RWPE1 (cell line): ENCODE measurements at places on chromosomes 1 and 21.

- no peak for DNase-seq
Measured at GRCh38 chr1:57036641-57037579, 71.1 kb upstream of the C8B start.

GRCh38 chr1:229170778-229171505 lies 100.0 kb upstream of the RAB4A start:
- no peak for DNase-seq

DNA sequence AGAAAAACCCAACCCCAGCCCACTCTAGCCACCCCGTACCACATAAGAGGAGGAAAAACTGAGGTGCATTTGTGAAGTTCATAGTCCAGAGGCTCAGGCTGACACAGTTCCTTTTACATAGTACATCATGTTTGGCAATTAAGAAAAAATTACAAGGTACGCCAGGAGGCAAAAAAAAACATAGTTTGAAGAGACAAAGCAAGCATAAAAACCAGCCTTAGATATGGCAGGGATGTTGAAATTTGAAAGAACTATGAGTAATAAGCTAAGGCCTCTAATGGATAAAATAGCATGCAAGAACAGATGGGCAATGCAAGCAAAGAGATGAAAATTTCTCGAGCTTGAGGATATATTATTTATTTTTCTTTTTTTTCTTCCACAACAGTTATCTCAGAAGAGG lies 31.9 kb downstream of the MIXL1 start:
- DNase-seq: no peak

DNA sequence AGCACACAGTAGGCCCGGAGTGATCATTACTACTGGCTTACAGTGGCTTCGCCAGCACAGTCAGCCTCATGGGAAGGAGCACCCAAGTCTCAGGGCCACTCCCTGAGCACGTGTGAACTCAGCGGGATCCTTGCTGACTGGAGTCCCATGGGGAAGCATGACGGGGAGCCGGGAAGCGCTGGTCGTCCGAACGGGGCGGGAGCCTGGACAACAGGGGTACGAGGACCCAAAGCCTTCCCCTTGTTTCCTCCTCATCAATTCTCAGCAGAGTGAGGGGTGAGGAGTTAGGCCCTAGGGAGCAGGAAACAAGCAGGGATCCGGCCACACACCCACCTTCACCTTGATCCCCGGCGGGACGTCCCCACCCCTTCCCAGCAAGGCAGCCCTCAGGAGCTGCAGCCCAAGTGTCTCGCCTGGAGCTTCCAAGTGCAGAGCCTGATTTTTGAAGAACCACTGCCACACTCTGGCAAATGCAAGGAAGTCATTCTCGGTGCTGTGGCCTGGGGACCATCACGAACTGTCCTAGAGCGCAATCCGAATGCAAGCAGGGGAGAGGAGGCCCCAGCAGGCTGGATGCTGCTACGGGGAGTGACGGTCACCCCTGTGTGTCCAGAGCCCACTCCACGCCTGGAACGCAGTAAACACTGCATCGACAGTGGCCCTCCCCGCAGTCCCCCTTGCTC lies 35.5 kb downstream of the TOMM20 start:
- DNase-seq: no peak

DNA sequence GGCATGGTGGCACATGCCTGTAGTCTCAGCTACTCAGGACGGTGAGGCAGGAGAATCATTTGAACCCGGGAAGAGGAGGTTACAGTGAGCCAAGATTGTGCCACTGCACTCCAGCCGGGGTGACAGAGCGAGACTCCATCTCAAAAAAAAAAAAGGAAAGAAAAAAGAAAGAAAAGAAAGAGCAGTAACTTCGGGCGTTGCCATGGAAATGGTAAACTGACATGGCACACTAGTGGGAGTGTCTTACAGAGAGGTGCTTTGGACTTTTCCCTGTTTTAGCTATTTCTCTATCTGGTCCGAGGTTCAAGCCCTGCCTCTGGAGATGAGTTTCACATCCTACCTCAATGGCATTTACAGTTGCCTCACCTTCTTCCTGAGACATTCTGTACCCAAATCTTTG lies 23.1 kb upstream of the PPT1 start:
- no peak for DNase-seq

- peak; percentile 61 for DNase-seq
Measured at GRCh38 chr1:181936768-181937581, 124.5 kb downstream of the ZNF648 start.

DNA sequence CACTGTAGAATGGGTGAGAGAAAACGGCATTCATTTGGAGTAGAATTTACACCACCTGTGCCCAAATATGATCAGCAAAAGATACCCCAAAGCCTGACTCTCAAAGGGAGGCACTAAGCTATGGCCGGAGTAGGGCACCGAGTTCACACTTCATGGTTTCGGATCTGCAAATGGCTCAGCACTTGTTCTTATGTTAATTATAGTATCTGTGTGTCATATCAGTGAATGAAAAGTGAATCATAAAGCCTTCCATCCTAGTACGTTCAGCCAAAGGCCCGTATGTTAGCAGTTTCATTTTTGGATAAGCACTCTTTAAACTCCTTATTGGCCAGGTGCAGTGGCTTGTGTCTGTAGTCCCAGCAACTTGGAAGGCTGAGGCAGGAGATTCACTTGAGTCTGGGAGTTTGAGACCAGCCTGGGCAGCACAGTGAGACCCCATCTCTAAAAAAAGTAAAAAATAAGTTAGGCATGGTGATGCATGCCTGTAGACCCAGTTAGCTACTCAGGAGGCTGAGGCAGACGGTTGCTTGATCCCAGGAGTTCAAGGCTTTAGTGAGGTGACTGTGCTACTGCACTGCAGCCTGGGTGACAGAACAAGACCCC lies 4.9 kb upstream of the CORT start:
- DNase-seq: peak; percentile 30

GRCh38 chr1:15762546-15762945 lies 4.0 kb downstream of the FBLIM1 start:
- no peak for DNase-seq

GRCh38 chr1:27784700-27785099 lies 11.7 kb downstream of the STX12 start:
- DNase-seq: no peak

DNA sequence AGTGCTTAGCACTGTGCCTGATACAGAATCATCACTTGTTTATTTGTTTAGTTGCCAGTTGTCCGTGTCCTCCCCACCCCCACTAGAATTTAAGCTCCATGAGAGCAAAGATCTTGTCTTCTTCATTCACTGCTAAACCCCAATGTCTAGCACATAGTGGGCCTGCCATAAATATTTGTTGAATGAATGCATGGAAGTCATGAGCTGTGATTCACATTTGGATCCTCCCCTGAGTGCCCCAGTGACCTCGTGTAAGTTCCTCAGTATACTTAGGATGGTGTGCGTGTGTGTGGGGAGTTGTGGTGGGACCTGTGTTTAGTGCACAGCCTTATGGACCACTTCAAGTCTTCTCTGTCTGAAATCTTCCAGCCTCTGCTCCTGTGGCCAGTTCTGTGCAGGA lies 23.1 kb downstream of the IER5 start:
- DNase-seq: no peak

DNA sequence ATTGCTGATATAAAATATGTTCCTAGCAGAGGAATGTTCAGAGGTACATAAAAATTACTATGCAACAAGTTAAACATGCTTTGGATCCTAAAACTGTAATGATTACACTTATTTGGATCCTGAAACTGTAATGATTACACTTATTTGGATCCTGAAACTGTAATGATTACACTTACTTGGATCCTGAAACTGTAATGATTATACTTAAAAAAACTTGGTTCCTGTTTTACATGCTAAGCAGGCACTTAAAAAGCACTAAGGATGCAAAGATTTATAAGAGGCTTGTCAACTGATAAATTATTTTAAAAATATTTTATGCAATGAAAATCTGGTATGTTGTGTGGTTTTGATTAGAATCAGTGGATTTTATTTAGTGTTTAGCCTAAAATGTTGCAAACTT lies 47.7 kb downstream of the ZNHIT6 start:
- DNase-seq: no peak

- DNase-seq: no peak
Measured at GRCh38 chr1:182229451-182229850, 162.1 kb downstream of the GLUL start.

- no peak for DNase-seq
Measured at GRCh38 chr1:22618056-22618455, 18.4 kb upstream of the C1QA start.

GRCh38 chr1:32353886-32354570 lies 8.3 kb downstream of the FAM229A start:
- no peak for DNase-seq

- DNase-seq: peak; percentile 94
Measured at GRCh38 chr21:45643021-45643980, at the start of gene PCBP3. PCBP3 (plus strand) TSS chr21:45643725; CDS start chr21:45850086, 206,361 bp downstream.

- DNase-seq: no peak
Measured at GRCh38 chr1:241722947-241723346, 70.9 kb downstream of the WDR64 start.

- DNase-seq: no peak
Measured at GRCh38 chr1:7284839-7285435, 486.2 kb upstream of the VAMP3 start.

GRCh38 chr1:77882411-77882810 lies 6.0 kb upstream of the NEXN start:
- no peak for DNase-seq

- DNase-seq: no peak
Measured at GRCh38 chr1:163436140-163436812, 114.5 kb downstream of the NUF2 start.

DNA sequence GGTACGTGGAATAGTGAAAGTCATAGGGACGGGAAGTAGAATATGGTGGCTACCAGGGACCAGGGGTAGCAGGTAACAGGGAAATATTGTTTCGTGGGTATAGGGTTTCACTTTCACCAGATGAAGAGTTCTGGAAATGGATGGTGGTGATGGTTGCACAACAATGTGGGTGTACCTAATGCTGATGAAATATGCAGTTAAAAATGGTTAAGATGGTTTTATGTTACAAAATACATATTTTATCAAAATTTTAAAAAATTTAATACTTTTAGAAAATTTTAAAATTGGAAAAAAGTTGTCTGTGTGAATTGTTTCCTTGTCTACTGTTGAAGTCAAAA lies 55.5 kb upstream of the TLR5 start:
- no peak for DNase-seq

- DNase-seq: no peak
Measured at GRCh38 chr1:228781161-228781808, 46.0 kb downstream of the RHOU start.

DNA sequence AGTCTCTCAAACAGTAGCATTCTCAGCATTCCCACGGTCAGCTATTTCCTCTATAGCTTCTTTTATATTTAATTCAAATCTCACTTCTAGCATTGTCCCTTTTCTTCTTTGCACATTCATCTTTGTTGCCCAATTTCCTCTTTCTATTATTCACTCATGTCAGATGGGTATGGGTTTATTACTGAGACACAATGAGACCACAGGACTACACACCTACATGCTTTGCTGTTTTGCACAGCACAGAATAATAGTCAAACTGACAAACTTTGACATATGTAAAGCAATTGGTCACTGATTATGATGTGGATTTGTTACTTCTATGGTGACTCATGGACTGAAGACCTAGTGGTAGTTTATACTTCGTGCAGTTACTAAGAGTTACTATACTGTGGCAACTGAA lies 5.8 kb upstream of the CD1C start:
- no peak for DNase-seq
